ENCODE measurements at places on chromosomes 2 and 18. TPM values are rescaled to one million over a fixed set of nuclear protein-coding genes. Genes with fewer than 3 reads are reported as not detected.

Gene CCDC142
- 20.9 TPM for total RNA-seq

GRCh38 chr2:104845946-104846785, 7.7 kb upstream of the POU3F3 start:
- DNase-seq = no peak

Gene PRSS56
- not detected for total RNA-seq

DNA sequence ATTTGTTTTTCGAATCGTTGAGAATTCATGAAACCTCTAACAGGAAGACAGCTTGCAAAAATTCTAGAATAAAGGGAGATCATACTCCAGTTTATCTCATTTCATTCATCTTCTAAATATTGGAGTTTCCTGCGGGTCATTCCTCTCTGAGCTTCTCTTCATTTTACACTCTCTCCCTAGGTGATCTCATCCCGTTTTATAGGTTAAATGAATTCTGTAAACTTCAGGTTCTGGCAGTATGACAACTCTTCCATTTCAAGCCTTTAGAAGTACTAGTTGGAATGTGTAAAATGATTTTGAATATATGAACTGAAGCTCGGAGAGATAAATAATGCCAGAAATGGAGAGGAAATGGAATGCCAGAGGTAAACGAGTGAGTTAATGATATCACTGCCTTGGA, 312.4 kb downstream of the METTL4 start:
- DNase-seq = no peak

Gene CHST10
- total RNA-seq = 2.1 TPM

DNA sequence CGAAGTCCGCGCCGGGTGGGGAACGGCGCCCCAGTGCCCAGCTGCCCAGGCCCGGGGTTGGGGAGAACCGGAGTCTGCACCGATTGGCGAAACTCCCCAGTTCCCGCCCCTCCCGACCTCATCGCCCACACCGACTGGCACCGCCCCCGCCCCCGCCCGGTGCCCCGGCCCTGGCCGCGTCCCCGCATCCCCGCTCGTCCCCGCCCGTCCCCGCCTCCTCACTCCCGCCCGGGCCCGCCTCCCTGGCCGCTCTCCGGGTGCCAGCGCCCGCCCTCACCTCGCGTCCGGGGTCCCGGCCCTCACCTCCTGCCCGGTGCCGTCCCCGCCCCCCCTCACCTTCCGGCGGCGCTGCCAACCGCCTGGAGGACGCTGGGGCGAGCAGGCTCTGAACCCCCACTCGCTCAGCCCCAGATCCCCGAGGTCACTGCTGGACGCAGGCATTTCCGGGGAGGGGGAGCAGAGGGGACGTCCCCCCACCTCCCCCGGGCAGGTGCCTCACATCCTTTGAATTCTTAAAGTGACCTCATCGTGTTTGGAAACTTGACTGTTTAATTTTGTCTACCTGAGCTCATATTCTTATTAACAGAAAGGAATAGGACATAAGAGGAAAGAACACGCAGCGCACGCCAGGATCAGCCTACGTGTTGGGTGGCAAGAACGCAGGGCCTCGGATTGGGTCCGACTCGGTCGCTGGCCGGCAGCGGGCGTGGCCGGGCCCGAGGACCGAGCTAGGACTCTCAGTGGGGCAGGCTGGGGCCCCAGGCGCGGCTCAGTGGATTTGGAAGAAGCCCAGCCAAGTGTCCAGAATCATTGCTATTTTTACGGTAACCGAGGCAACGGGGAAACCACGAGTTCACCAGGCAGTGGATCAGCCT, at the start of gene FAM110C:
Gene FAM110C (minus strand): TSS at position 35 of the 875 bp plus-strand sequence. CDS start 120 bp downstream, outside the sequence.
- DNase-seq = peak; percentile 64

DNA sequence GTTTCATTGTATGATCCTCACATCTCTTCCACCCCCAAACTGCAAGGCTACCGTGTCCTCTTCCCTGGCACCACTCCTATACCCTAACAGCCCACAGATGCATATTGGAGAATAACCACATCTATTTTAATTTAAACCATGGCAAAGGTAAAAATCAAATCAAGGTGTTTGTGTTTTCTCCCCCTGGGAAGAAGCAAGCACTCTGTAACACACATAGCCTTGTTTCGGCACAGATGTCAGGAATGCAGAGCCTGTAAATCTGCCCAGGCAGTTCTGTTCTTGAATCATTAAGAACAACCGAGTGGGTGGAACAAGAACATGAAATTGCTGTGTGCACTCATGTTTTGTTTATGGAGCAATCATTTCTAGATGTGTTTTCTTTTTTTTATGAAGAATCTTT, 6.8 kb upstream of the COX7A2L start:
- DNase-seq = no peak

DNA sequence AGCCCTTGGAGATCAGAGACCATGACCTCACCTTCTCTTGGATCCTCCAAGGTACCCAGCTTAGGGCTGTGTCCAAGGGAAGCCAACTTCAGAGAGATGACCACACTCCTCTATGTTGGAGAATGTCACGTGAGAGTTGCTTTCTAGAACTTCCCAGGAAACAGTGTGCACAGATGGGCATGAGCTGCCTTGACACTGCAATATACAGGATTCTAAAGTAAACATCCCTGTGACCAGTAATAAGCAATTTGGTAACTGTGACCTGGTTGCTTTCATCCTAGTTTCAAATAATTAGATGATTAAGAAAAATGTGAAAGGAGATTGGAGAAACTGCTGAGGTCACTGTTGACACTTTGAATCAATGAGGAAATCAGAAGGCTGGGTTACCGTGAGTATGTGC, 181.1 kb upstream of the EPAS1 start:
- DNase-seq = no peak

- no peak for DNase-seq
Measured at GRCh38 chr2:191436368-191437055, 191.3 kb downstream of the MYO1B start.

GRCh38 chr2:6072768-6073167, 380.6 kb downstream of the SOX11 start:
- no peak for DNase-seq

GRCh38 chr18:600107-600506, 3.3 kb downstream of the CLUL1 start:
- DNase-seq = no peak

Data from activated CD4-positive, alpha-beta memory T cell treated with anti-CD3 and anti-CD28 coated beads, Interleukin-2, amount 10 ng/mL, durations not matched to agents 7 days and 5 days (primary cell).